ENCODE measurements at places on chromosomes 1 and 21.

DNA sequence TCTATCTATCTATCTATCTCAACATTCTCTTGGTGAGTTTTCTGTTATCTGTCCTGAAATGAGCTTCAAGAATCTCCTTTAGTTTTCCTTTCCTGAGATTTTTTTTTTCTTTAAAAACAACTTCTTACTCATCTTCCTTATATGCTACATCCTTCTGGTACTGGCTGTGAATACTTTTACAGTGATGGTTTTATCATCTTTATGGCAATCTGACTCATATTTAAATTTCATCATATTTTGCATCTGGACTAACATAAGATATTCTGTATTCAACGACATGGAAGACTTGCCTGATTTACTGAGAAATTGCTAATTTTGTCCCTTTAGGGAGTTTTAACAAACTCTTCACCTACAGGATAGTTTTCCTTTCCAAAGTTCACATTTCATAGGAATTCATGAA lies 33.0 kb downstream of the PDE4B start:
- no peak for DNase-seq

GRCh38 chr1:111290630-111291029 lies at the start of gene CHIA:
TSS of gene CHIA (plus strand) at chr1:111290851. CDS start at chr1:111310468, 19,617 bp downstream.
- no peak for DNase-seq

DNA sequence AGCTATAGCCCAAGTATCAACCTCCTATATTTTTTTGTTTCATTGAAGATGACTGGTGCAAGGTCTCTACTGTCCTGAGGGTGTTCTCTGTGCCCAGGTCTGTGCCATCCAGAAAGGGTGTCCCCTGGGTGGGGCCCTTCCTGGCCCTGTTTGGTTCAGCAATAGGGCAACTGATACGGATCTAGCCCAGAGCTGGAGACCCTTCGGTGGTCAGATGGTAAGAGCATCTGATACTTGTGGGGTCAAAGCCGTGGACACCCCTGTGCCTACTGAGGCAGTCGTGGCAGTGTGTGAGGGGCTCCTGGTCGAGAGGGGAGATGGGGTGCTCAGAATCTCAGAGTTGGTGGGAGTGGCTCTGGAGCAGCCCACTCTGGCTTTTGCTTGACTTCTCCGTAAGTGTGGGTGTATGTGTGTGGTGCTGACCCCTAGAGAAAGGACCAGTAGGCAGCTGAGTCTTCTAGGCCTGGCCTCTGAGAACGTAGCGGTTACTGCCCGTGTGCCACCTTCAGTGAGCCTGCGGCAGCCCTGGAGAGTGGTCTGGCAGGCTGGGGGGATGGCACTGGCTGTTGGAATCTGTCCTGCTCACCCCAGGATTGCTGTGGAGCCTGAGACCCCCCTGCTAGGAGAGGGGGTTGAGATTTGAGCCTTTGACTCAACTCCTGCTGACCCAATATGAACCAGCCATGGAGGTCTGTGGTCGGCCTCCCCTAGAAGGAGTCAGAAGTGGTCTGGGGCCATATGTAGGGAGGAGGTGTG lies 2.7 kb downstream of the AMPD2 start:
- no peak for DNase-seq

DNA sequence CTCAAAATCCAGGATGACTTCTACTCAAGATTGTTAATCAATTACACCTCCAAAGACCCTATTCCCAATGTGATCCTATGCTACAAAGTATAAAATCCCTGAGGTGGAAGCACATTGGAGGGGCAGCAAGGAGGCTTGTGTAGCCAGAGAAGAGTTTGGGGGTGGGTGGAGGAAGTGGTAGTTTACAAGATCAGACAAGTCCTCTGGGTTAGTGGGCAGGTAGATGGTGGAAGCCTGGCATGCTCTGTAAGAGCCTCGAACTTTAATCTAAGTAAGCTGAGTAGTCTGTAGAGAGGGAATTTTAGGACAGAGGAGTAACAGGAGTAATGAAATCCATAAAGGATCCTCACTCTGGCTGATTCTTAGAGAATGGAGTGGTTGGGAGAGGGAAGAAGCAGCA lies 65.0 kb upstream of the KCTD3 start:
- no peak for DNase-seq

DNA sequence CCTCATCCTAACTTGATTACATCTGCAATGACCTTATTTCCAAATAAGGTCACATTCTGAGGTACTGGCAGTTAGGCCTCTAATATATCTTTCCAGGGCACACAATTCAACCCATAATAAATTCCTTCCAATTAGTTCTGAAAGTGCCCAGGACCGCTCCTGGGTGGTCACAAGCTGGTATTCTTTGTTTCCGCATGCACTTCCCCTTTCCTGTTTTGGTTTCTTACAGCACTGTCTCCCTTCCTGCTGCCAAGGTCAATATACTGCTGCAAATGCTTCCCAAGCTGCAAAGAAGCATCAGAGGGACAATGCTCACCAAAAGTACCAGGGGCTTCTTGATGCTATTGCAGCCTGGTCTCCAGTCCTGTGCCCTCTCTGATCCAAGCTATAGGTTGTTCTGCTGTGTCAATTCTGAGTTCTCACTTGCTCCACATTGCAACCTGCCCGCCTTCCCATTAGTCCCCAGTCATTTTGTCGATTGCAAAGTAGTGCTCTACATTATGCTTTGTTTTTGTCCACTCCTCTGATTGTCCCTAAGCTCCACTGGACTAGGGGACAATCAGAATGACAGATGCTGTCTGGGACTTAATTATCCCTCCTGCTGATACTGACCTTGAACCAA lies 13.9 kb upstream of the XPR1 start:
- DNase-seq, result no peak

- no peak for DNase-seq
Measured at GRCh38 chr1:56868761-56869160, 14.2 kb downstream of the C8A start.

- DNase-seq, result no peak
Measured at GRCh38 chr1:38301040-38301439, 254.4 kb upstream of the POU3F1 start.

- DNase-seq, result no peak
Measured at GRCh38 chr1:174247472-174247871, 88.2 kb downstream of the RABGAP1L start.

- DNase-seq, result no peak
Measured at GRCh38 chr1:67816095-67816475, 17.2 kb downstream of the GNG12 start.

DNA sequence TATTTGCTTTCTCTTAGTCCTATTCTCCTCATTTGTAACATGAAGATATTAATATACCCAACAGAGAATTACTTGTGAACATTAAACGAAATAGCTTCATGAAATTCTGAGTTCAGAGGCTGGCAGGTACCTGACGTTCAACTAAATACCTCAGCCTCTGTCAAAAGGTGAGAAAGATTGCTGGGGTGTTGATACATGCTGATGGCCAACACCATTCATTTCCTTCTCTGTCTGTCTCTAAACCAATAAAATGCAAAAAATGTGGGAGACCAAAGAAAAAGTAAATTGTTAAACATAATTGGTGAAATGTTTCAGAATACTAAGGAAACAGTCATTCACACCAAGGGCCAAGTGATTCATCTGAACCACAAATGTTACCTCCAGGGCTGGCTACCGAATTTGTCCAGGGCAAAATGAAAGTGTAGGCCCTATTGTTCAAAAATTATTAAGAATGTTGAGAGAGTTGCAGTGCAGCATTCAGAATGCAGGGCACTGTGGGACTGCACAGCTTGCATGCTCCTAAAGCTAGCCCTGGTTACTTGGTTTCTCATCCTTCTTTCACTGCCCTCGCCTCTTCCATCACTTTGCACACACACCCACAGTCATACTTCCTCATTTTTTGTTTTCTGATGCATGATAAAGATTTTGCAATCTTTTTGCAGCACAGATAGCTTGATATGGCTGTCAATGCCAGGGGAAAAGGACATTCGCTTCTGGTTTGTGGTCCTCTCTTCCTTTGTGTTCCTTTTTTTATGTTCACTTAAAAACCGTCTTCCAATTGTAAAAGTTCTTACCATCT lies 414.3 kb upstream of the NR5A2 start:
- DNase-seq, result no peak

DNA sequence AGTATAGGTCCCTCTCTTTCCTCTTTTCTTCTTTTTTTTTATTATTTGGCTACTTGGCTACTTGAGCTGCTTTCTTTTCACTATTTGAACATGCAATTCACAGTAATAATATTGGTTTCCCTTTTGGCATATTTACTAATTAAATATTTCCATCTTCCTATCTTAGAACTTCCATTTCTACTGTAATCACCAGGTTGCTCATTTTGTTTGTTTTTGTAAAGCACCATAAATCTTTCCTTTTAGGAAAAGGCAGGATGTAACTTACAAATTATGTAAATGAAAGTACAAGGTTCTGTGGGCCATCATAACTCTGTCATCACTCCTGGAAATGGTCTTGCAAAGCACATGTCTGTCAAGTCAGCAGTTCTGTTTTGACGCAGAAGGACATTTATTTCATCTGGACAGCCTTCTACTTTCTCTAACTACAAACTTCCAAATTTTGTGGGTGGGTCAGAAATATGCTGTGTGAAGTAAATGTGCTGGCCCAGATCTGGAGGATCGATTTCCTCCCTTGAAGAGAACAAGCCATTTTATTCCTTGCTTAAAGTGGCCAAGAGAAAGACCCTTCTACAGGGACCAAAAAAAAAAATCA lies 71.7 kb upstream of the TNFSF18 start:
- DNase-seq, result no peak

DNA sequence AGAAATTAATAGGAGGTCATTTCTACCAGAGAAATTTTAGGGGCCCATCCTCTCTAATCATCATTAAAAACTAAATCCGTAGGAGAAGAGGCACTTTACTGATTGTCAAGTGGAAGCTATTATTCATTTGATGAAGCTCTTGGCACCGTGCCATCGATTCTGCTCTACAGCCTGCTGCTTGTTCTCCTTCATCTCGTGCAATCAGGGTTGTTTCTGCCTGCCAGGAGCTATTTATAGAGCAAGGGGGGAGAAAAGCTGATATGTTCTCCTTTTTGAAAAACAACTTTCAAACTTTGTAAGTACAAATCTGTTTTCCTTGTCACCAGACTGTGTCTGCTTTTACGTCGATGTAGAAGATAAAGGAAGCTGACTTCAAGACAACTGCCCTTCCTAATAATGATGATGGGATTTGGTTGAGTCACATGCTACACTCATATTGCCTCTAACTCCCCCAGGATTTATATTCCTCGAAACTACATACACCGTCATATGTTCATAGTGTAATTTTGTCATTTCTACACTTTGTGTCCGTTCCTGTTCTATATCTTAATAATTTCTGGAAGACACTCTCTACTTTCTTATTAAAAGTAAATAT lies 169.6 kb upstream of the LHX8 start:
- no peak for DNase-seq

DNA sequence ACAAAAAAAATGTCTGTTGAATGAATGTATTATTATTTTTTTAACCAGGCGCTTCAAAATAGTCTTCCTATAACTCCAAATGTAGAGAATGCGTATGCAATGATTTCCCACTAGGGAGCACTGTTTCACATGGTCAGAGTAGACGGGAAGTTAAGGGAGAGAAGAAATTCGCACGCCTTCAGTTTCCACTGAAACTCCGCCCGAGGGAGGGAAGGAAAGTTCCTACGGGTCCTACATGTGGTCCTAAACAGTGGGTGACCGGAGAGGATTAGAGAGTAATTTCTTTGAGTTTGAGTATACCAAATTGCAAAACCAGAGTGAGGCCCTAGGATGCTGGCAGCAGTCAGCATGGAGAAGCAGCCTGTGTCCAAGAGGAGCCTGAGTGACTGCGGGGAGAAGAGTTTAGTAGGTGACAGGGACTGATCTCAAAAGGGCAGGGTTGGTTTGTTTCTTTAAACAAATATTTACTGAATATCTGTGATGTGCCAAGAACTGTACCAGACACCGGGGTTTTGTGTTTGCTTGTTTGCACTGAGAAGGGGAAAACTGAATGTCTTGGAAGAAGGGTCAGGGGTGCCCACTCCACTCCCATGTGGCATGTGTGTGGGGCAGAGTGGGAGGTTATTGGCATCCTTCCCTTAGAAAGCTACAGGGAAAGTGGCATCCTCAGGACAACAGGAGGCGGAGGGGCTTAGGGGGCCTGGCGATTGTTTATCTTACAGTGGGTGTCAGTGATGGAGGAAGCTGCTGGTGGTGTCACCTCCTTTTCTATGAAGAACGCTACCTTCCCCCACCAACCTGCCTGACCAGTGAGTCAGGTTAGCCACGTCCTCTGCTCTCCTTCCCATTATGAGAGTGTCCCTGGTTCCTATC lies 22.8 kb downstream of the RNU5D-1 start:
- no peak for DNase-seq

- DNase-seq, result no peak
Measured at GRCh38 chr1:32044234-32044633, 28.5 kb upstream of the TMEM39B start.

DNA sequence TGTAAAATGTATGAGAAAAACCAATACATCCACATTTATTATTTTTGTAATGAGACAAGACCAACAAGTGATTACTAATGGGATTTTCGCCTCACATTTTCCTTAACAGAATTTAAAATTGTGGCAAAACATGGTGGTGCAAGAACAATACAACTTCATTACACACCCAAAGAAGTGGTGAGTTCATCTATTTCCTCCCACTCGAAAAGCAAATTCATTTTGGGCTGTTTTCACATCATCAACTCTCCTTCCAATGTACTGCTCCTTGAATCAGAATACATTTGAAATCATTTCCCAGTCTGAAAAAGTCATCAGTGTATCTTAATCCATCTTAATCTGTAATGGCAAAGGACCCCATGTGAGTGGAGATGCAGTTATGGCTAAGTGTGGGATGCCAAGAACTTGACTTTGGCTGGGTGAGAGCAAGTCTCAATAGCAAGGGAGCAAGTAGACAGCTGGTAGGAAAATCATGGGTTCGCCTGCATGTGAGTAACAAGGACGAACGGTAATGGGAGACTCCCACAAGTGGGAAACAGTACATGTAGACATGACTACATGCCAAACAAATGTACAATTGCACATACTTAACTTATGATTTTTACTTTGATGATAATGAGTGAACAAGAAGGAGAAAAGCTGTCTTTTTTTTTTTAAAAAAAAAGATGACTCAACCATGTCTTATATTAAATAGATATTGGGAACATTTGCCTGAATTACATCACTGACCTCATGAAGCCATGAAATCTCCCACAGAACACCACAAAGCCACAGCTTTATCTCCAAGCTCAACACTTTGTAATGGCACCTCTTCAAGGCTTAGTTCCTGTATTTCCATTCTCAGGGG lies 46.0 kb downstream of the RUNX1 start:
- no peak for DNase-seq

DNA sequence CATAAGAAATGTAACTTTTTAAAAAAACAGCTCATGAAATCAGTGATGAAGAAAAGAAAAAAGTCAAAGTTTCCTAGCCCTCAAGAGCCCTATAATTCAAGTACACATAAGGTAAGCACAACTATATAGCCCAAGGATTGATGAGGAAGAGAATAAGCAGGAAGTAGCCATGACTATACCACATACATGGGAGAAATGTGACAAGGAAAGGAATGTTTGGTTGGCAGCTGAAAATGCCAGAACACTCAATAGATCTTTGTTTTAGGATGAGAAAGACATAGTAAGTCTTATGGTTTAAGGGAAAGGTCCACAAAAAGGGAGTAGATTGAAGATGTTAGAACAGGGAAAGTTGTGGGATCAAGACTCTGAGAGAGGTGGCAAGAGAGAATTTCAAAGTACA lies 5.7 kb downstream of the DOCK7 start:
- no peak for DNase-seq
